ENCODE measurements at places on chromosomes 5 and 9.

DNA sequence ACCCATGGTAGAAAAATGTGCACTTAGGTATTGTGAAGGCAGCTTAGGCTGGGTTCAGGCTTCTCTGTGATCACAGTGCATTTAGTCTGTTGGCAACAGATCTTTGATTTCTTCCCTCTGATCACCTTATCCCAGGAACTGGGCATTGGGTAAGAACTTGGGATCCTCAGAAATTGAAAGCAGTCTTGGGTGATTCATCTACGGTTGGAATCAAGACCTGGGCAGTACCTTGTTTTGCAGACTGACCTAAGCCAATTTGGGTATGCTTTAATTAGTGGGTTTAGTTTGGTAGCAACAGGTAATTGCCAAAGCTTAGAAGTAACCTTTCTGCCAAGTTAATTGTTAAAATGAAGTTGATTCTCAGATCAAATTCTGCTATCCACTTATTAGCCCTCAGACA, 17.8 kb downstream of the ENTREP1 start:
- DNase-seq = no peak

GRCh38 chr9:107138261-107138992, 144.7 kb upstream of the RAD23B start:
- no peak for DNase-seq

DNA sequence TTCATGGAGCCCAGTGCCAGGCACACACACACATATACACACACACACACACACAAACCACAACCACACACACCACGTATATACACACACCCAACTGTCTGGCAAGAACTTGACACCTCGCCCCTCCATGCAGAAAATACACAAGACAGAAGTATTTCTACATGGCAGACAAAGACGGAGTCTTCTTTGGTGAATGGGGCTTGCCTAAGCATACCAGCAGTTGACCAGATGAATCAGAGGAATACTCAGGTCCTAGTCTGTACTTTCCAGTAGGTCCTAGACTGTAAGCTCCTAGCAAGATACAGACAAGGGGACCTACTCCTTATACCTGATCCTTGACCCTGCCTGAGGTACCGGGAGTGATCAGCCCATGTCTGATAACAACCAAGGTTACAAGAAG, 60.1 kb downstream of the SIL1 start:
- DNase-seq = no peak

DNA sequence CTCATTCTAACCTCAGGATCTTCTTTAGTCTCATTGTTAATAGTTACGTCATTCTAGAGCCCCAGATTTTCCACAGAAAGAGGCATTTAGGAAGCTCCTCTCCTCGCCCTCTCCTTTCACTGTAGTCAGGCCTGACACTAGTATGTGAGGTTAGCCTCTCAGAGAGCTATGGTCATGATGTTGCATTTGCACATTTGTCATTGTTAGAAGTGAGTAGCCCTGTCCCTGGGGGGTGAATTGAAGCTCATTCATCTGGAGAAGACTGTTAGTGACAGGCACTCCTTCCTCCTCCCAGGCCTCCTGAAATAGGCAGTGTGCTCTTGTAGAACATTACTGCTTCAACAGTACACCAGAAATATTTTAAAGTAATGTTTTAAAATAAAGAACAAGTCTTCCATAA, 26.6 kb upstream of the LRRTM2 start:
- peak; percentile 6 for DNase-seq

GRCh38 chr5:37436146-37436934, 57.2 kb downstream of the WDR70 start:
- DNase-seq = no peak

DNA sequence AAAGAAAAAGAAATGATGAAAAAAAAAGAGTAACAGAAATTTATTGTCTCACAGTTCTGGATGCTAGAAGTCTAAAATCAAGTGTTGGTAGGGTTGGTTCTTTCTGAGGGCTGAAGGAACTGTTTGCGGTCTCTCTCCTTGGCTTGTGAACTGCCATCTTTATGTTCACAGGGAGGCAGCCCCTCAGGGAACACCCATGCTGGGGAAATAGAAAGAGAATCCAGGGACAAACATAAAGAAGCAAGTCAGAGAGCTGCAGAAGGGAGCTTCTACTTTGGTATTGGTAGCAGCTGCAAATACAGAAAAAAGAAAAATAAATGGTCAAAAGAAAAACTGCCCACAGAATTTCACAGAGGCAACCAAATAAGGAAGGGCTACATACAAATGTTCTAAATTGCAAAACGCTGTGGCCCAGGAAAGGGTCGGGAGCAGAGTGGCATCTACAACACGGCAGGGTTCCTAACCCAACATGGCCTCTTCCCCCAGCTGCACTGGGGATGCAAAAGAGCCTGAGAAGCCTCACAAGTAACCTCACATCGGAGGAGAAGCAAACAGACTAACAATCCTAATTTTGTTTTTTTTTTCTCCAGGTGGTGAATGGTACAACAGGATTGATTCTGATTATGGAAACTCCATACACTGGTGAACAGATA, 37.4 kb downstream of the ELOVL7 start:
- DNase-seq = no peak

GRCh38 chr9:91349115-91349555, 12.6 kb downstream of the AUH start:
- peak; percentile 37 for DNase-seq

- no peak for DNase-seq
Observed at GRCh38 chr9:107620801-107621200, 131.2 kb upstream of the KLF4 start.

DNA sequence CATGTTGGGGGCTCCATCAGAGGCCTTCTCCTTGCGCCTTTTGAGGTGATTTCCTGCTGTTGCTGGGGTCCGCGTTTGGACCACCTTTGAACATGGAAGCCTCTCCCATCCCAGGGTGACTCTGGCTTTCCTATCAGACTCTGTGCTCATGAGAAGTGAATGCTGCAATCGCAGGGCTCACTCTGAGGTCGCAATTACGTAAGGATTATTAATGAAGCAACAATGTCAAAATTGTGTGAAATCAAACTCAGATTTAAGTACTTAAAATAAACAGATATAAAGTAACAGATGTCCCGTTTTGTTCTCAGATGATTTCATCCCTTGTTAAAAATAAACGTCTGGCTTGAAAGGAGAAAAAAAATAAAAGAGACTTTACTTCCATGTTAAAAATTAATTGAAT, 634.2 kb downstream of the BNC2 start:
- no peak for DNase-seq

- DNase-seq = no peak
Observed at GRCh38 chr5:170541146-170541769, 37.4 kb downstream of the KCNIP1 start.

DNA sequence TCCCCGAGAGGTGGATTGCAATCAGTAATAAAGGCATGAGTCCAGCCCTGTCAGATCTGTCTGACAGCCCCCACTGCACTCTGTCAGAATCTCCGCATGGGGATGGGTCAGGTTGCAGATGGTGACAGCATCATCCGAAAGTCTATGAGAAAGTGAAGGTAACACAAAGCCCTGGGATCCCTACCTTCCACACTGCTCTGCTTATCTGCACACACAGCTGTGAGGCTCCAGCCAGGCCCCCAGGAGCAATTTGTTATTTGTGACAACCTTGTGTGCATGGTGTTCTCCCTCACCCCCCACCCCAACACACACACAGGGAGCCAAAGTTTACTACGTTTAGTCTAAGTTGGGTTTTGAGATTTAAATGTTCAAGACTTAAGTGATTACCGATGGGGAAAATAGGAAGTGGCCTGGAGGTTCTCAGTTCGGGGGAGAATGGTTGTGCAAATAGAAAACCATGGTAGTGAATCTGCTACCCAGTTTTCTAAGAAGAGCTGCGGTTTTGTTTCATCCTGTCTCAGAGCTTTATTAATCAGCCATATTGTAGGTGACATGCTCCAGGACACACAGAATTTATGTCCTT, 92.7 kb downstream of the SV2C start:
- DNase-seq = peak; percentile 69

Data from activated CD4-positive, alpha-beta T cell treated with anti-CD3 and anti-CD28 coated beads, Interleukin-2, Interleukin-6, amounts not matched to agents 100 ng/mL and 50 ng/mL, durations not matched to agents 16 hours and 8 hours (primary cell).